ENCODE measurements at places on chromosomes 16 and 17.

GRCh38 chr16:87959391-87959990, 8.3 kb downstream of the BANP start:
- DNase-seq: no peak

- no peak for DNase-seq
These were observed 9.2 kb downstream of the CA5A start for GRCh38 chr16:87927195-87927562.

- no peak for DNase-seq
These were observed 19.0 kb upstream of the N4BP1 start for GRCh38 chr16:48629016-48629415.

- DNase-seq: peak; percentile 28
These were observed 398 bp downstream of the LGALS9 start for GRCh38 chr17:27631411-27631760.

- peak; percentile 41 for DNase-seq
These were observed 11.2 kb downstream of the MRPL27 start for GRCh38 chr17:50361561-50362480.

All from stimulated activated naive CD4-positive, alpha-beta T cell (primary cell).